Hematopoietic multipotent progenitor cell treated with erythropoietin and hydrocortisone succinate and interleukin-3 and kit ligand, for 15 days (in vitro differentiated cells): ENCODE measurements at places on chromosomes 4 and X.
A peak's percentile ranks its signal among the peaks of the same experiment; 100 is the strongest.

DNA sequence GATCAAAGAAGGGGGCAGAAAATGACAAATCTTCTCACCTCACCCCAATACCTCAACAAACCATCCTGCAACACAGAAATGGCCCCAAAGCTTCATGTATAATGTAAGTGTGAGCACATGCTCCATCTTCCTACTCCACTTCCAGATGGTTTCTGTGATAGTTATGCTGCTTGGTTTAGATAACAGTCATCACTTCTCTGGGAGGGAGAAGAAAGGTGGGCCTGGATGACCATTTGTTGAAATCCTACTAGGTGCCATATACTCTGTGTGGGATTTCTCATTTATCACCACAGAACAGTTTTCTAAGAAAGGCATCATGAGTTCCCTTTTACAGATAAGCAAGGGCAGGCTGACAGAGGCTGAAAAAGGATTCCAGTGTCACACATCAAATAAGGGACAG is 31.3 kb upstream of the NXF3 start:
- DNase-seq: peak; percentile 32

GRCh38 chr4:110636171-110636679 is 13.3 kb upstream of the PITX2 start:
- no peak for DNase-seq

DNA sequence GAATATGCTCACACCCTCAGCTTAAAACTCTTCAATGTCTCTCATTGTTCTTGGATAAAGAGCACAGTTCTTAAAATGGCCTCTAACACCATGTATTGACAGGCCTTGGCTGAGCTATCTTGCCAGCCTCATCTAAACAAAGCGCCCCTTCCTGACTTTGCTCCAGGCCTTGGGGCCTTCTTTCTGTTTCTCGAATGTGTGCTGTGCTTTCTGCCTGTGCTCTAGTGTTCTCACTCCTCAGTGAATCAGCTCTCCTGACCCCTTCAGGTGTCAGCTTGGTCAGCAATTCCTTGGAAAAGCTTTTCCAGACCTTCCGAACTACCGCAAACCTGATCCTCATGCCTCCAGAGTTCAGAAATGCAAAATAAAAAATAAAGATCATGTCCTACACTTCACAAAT is 346.3 kb upstream of the FSTL5 start:
- DNase-seq: no peak

- no peak for DNase-seq
Measured at GRCh38 chr4:185020293-185020808, 2.1 kb downstream of the HELT start.

GRCh38 chrX:16604337-16604736 is 45.6 kb upstream of the S100G start:
- no peak for DNase-seq

DNA sequence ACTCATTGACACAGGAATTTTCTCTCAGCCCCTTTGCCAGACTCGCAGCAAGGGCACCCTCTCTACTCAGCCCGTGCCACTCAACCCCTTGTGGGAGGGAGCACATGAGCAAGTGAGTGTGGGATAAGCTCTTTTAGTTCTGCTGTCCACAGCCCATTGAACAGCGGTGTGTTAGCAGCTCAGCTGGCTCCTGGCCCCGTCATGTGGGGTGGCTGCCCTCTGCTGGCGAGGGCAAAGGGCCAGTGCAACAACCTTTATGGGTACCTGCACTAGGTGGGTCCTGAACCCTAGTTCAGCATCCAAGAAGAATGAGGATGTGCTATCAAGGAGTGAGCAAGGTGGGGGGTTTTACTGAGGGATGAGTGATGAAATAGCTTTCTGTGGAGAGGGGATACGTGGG is 85.0 kb upstream of the ZNF81 start:
- peak; percentile 4 for DNase-seq

GRCh38 chr4:15654593-15655222 is 449 bp downstream of the FBXL5 start:
- DNase-seq: peak; percentile 27

DNA sequence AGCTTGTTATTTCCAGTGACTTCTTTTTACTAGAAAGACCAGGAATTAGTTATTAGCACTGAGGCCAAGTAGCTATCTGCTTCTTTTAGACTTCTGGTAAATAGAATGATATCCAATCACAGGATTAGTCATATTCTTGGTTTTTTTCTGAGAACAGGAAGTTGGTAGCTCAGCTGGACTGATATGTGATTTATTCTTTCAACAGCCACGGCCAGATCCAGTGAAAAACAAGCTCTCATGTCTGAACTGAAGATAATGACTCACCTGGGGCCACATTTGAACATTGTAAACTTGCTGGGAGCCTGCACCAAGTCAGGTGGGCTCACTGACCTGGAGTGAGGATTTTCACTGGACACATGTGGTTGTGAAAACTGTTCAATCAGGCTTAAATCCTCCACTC is 48.6 kb downstream of the PDGFRA start:
- DNase-seq: no peak

DNA sequence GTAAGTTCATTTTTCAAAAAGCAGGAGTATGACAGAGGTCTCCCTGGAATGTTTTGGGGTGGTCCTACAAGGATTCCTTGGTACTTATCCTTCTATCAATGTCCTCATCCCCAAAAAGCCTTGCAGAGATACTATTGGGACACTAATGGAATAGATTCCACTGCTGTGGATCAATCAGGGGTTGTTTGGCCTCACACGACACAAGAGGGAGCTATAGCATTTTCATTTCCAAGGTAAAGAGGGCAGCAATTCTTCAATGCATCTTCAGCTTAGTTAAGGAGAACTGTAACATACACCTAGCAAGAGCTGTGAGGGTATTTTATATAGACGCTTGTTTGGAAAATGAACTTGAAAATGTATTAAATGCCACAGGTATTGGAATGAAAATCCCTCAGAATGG is 50.9 kb downstream of the USP26 start:
- DNase-seq: no peak

GRCh38 chrX:65910899-65911298 is 129.0 kb downstream of the VSIG4 start:
- DNase-seq: no peak
